ENCODE measurements at places on chromosomes 16 and 17.

DNA sequence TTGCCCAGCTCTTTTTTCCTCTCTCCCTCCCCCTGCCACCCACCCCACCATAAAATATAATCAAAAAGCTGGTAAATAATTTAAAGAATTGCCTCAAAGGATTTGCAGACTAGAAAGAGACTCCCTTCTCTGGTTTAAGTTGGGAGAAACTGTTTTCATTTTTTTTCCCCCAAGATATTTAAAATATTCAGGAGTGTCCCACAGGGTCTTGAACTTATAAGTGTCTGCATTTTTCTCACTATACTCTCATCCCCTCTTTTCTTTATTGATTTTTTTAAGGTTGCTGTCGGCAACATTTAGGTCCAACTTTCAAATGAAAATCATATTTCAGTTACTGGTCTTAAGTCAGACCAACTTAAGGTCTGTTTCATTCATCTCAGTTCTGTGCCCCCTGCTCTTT is 210.2 kb downstream of the MSI2 start:
- no peak for DNase-seq

DNA sequence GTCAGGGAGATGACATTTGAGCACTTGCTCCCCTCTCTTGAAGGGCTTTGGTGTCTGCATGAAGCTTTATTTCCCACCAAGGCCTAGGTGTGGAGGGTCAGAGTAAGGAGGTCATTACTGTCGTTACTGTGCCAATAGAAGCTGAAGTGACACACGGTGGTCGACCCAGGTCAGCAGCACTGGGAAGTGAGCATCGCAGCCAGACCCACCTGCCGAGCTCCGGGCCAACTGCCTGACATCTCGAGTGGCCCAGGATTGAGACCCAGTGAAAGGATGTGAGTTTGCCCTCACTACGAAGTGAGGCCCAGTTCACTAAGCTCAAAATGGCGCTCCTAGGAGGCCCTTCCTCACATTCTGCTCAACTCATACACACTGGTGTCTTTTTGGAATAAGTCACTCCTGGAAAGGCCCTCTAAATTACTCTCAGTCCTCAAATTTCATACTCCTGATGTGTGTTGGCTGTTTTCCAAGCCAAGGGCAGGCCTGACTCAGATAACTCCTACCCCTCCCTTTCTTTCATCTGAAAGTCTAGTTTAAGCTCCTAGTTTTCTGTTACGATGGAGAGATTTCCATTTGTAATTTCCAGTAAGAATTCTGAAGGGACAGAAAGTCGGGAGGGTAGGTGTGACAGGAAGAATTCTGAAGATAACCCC is 200.4 kb downstream of the LGALS9B start:
- no peak for DNase-seq

DNA sequence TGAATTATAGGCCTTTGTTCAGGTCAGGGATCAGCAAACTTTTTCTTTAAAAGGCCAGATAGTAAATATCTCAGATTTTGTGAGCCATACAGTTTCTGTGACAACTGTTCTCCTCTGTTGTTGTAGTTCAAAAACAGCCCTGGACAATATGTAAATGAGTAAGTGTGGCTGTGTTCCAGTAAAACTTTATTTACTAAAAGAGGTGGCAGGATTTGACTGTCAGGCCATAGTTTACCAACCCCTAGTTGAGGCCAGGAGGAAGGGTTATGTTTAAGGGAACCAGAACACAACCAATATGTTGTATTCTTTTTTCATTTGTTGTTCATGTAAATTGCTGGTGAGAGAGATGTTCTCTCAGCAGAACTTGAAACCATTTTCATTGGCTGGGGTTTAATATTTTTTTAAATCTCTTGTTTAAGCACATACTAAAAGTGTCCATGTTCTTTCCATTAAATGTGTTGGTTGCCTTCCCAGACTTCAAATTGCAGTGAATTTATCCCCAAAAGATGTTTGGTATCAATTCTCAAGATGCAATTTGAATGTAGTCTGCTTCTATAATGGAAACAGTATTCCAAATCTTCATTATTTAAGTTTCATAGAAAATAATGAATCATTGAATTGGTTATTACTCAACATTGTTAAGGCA is 260.3 kb downstream of the FTO start:
- DNase-seq = no peak

- DNase-seq = no peak
Observed at GRCh38 chr16:54026456-54026855, 260.1 kb downstream of the IRX3 start.

DNA sequence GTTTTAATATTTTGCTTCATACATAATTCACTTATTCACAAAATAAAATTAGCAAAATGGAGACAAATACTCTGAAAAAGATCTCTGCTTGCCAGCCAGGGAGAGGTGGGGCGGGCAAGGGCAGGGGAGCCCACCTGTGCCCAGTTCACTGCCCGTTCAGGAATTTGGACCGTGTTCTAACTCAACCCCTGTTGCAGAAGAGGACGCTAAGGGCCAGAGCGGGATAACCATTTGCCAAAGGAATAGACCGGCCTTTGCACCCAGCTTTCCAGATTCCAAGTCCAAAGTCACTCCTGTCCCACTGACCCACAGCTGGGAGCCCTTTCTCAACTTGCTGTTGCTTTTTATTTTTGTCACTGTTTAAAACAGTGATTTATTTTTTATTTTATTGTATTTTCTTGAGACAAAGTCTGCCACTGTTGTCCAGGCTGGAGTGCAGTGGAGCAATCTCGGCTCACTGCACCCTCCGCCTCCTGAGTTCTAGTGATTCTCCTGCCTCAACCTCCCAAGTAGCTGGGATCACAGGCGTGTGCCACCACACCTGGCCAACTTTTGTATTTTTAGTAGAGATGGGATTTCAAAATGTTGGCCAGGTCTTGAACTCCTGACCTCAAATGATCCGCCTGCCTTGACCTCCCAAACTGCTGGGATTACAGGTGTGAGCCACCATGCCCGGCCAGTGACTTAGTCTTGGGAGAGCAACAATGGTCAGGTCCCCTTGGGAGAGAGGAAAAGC is 2.7 kb upstream of the PIEZO1 start:
- DNase-seq = no peak

DNA sequence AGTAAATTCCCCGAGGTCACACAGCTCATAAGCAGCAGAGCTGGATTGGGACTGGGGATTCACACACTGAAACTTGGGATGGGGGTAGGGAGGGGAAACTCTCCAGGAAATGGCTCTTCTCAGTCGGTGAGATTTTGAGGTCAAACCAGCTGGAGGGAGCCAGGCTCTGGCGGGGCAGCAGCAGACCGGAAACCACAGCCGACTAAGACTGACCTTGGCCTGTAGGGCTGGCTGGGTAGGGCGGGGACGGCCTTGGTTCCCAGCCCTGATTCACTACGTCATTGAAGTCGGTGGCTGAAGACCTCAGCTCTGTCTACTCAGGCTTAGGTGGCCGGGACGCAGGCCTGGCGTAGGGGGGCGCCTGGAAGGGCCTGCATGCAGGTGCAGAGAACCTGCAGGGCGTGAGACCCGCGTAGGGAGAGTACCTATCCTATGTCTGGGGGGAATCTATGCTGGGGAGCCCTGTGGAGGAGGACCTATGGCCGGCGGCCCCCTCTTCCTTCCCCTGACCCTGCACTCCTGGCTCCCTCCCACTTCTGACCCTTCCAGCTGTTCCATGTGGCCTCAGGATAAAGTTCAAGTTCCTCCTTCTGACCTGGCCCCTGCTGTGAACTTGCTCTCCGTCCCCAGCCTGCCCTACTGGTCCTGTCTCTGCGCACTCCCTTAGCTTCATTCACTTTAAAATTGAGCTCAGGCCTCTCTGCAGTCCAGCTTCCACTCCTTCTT is 11.9 kb upstream of the SLC4A1 start:
- DNase-seq = peak; percentile 11

- no peak for DNase-seq
Observed at GRCh38 chr16:57028086-57028485, 38.7 kb downstream of the NLRC5 start.

- DNase-seq = no peak
Observed at GRCh38 chr16:11792410-11793241, 4.4 kb downstream of the ZC3H7A start.

GRCh38 chr17:50645748-50646682 is 11.3 kb downstream of the ABCC3 start:
- DNase-seq = no peak

DNA sequence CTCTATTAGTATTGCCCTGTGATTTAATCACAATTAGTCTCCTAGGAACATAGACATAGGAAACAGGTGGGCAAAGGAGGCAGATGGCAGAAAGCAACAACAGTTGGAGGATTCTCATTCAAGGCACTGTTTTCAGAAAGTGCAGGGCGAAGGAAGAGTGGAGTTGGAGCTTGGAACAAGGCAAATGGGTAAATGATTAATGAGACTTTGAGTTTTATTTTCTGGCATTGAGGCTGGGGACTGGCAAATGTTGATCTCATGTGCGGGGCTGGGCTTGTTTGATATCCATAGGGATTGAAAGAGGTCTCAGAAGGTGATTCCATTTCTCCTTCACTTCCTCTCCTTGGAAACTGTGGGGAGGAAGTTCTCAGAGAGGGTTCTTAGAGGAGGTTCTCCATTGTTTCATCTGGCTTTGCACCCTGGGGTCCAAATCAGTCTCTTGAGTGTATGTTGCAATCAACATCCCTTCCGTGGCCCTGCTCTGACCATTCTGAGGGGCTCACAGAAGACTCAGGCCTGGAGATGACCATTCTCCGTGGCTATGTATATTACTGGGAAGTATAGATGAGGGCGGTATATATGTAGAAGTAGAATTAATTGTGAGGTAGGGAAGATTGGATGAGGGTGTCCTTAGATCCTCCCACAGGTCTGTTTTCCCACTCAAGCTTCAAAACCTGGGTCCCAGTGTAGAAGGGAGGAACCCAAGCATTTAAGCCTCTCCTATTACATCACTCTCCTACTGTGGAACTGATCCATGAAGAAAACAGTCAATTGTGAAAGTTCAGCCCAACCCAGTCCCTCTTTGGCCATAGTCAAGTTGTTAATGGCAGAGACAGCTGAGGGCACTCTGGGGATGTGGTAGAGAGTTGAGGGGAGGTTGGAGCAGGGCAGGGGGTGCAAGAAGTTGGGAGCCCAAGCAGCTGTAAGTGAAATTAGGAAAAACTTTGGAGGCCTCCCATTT is 36.5 kb upstream of the SRSF1 start:
- no peak for DNase-seq

GRCh38 chr16:8818504-8819270 is 21.0 kb downstream of the PMM2 start:
- DNase-seq = no peak

- DNase-seq = no peak
Observed at GRCh38 chr16:58123896-58124600, 5.1 kb downstream of the CFAP20 start.

DNA sequence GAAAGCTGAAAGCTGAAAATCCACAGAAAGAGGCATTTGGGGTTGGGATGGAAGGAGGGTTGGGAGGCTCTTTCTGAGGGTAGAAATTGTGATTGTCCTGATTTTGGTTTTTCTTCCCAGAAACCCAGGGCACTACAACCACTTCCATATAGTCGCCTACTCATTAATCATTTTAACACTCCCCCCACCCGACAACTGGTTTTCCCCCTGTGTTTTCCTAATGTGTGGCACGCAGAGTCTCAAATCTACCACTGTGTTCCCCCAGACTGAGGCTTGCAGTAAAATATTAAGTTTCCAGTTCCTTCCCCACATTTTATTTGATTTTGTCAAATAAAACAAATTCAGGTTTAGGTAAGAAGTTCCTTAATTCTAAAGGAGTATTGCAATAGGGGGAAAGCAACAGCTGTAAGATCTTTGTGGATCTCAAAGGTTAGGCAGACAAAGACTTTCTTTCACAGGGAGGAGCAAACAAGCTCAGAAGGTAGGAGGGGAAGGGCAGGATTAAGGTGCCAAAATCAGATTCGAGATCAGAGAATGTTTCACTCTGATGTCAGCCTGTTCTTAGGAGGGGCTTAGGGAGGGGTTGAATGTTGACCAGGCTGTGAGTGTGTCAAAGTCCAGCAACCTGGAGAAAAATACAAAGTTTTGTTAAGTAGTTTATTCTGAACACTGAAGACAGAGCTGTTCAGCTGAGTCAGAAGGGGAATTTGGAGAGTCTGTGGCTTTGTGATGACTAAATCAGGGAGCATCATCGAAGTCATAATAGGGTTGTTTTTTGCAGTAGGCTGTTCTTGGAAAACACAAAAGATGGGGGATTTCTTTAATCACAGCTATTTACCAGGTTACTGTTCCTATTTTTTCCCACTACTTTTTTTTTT is 3.6 kb downstream of the ZNF267 start:
- no peak for DNase-seq

GRCh38 chr17:11290814-11291213 is 49.8 kb downstream of the SHISA6 start:
- DNase-seq = no peak

GRCh38 chr16:9703731-9704130 is 478.5 kb downstream of the GRIN2A start:
- no peak for DNase-seq

GRCh38 chr16:2234813-2235170 is 1.5 kb upstream of the DNASE1L2 start:
- DNase-seq = no peak

DNA sequence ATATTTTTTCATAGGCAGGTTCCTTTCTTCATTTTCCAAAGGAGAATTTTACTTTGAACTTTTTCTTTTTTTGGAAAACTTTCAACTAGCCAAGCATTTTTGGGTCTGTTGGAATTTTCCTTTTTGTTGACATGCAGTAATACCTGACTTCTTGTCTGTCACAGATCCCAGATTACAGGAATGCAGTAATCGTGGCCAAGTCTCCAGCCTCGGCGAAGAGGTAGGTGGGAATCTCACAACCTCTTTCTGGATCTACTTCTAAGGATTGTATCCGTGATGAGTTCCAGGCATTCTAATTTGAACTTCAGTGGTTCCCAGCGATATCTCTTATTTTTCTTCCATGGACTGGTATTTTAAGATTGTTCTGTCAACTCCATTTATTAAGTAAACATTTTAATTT is 31.7 kb downstream of the PRPSAP2 start:
- DNase-seq = no peak

DNA sequence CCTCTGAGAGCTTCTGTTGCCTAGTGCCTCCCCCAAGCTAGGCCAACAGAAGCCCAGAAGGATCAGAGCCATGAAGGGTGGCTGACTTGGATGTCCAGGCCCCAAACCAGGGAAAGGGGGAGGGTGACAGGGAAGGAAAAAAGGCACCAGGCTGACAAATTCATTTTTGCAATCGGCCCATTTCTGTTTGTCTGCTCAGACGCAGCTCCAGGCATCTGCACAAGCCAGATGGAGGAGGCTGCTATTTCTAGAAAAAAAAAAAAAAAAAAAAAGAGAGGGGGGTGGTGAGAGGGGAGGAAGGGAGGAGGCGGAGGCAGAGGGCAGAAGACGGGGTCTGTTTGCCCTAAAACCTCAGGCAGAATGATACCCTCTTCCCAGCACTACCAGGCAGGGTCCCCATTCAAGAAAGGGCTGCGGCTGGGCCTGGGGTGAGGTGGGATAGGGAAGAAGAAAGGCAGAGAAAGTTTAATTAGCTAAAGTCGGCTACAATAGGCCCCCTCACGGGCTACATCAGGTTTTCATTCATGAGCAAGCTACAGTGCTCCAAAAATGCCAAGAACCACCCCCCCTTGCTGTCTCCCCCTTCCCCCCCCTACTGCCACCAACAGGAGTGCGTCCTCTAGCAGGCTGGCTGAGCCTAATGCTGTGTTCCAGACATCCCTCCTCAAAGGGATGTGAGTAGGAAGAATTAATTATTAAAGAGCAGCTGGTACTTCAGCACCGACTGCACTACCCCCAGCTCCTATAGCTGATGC is 2.4 kb downstream of the HDAC5 start:
- no peak for DNase-seq

All from activated CD8-positive, alpha-beta memory T cell treated with anti-CD3 and anti-CD28 coated beads for 4 hours (primary cell).